ENCODE measurements at places on chromosomes 11 and 22.

- no peak for DNase-seq
Measured at GRCh38 chr11:17019232-17019631, 5.0 kb upstream of the PLEKHA7 start.

DNA sequence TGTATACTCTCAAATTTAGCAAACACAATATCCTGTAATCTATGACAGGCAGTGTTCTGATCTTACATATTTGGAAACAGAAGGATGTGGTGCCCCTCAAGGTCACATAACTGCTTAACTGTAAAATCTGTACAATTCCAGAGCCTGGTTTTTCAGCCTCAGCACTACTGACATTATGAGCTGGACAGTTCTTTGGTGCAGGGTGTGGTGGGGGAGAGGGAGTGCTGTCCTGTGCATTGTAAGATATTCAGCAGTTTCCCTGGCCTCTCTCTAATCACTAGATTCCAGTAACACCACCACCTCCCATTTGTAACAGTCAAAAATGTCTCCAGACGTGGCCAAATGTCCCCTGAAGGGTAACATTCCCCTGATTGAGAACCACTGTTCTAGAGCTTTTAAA, 1.8 kb upstream of the OR5B21 start:
- no peak for DNase-seq

DNA sequence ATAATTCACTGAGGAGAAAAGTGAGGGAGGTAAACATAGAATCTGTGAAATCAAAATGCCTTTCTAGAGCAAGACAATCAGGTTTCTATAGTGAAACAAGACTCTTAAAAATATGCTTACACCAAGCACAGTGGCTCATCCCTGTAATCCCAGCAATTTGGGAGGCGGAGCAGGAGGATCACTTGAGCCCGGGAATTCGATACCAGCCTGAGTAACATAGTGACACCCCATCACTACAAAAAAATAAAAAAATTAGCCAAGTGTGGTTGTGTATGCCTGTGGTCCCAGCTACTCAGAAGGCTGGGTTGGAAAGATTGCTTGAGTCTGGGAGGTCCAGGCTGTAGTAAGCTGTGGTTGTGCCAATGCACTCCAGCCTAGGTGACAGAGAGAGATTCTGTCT, 43.2 kb upstream of the ME3 start:
- DNase-seq: no peak

GRCh38 chr11:69295995-69296889, 2.3 kb downstream of the MYEOV start:
- peak; percentile 82 for DNase-seq

GRCh38 chr11:119342362-119343130, 1.9 kb upstream of the C1QTNF5 start:
- no peak for DNase-seq

DNA sequence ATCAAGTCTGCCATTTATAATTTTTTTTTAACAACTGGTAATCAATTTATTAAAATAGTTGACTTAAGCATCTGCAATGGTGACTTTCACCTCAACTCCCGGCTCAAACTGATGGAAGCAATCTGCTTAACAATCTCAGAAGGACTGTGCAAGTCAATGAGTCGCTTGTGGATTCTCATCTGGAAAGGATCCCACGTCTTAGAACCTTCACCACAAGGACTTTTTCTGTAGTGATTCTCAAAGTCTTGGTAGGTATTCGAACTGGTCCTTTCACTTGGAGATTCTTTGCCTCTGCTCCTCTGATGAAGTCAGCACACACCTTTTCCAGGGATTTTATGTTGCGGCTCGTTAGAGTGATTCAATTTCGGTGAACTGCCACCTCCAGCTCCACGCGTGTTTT, 7.3 kb downstream of the RSF1 start:
- no peak for DNase-seq

DNA sequence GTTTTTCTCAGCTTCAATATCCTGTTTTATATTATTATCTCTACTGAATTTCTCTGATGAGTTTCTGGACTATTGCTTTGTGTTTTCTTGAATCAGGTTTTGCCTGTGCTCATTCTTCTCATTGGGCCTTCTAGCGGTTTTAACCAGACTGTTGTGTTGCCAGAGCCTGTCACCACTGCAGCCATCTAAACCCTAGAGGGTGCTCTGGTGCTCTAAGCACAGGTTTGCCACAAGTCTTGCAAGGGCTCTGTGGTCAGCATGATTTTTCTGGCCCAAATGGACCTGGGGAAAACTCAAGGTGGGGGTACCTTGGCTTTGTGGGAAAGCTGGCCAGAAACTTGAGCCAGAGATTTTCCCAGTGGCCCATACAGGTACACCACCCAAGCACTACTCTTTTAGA, 52.4 kb upstream of the TYR start:
- no peak for DNase-seq

- no peak for DNase-seq
Measured at GRCh38 chr11:24496386-24496735, 492 bp upstream of the LUZP2 start.

GRCh38 chr11:129324533-129325175, 51.0 kb upstream of the BARX2 start:
- no peak for DNase-seq

- DNase-seq: no peak
Measured at GRCh38 chr11:72524711-72525110, 90.4 kb upstream of the CLPB start.

DNA sequence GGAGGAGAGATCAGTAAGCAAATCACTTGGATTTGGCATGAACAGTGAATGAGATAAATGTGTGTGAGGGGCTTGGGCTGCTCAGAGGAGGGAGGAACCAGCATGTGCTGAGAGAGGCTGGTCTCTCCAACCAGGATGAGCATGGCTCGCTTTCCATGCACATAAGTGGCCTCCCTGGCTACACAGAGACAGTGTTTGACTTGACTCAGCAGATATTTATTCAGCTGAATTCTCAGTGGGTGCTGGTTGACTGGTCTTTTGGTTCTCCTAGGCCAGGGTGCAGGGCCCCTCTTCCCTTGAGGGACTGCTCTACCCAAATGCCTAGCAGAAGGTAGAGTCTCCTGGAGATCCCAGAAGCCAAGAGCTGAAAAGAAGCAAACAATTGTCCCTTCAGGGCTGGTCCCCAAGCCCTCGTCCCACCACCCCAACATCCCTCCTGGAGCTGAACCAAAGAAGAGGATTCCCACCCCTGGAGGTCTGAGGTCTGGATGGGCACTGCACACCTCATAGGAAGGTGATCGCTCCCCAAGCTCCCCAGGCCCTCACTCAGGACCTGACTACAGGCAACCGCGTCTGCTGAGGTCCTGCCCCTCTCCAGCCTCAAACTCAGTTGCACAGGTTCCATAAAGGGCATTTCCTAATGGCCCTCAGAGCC, 3.3 kb upstream of the TRIM29 start:
- DNase-seq: no peak

GRCh38 chr11:69880826-69881445, 61.7 kb upstream of the FGF3 start:
- DNase-seq: no peak

DNA sequence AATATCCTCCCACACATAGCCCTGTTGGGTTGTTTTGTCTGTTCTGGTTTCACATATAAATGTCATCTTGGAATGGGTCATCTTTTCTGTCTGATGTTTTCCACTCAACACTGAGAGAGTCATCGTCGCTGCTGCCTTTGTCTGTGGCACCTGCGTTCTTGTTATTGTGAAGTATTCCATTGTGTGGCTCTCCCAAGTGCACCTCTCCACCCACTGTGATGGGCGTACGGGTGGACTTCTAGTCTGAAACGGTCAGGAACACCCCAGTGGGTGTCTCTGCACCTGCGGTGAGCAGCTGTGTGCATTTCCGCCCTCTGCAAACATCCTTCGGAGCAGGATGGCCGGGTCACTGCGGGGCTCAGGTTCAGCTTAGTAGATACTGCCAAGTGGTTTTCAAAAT, 34.5 kb upstream of the RTL6 start:
- DNase-seq: no peak

Data from skeletal muscle cell (primary cell).